ENCODE measurements at places on chromosomes 16 and 17. TPM values are rescaled to one million over a fixed set of nuclear protein-coding genes. Genes with fewer than 3 reads are reported as not detected.

- DNase-seq, result no peak
- H3K27me3 ChIP-seq, result peaks cover 16% of the 10 kb centered on the region
- no peaks in the 10 kb centered on the region for H3K36me3 ChIP-seq
- no peak overlapping the region for H3K27ac ChIP-seq
- no peak overlapping the region for H3K4me3 ChIP-seq
Measured at GRCh38 chr16:55735120-55735781, 79.5 kb downstream of the SLC6A2 start.

GRCh38 chr16:69318177-69318910 lies 7.2 kb downstream of the VPS4A start:
- H3K4me1 ChIP-seq, result peaks cover 6% of the 10 kb centered on the region
- H3K27me3 ChIP-seq, result no peaks in the 10 kb centered on the region
- DNase-seq, result no peak
- H3K36me3 ChIP-seq, result peaks cover 26% of the 10 kb centered on the region

DNA sequence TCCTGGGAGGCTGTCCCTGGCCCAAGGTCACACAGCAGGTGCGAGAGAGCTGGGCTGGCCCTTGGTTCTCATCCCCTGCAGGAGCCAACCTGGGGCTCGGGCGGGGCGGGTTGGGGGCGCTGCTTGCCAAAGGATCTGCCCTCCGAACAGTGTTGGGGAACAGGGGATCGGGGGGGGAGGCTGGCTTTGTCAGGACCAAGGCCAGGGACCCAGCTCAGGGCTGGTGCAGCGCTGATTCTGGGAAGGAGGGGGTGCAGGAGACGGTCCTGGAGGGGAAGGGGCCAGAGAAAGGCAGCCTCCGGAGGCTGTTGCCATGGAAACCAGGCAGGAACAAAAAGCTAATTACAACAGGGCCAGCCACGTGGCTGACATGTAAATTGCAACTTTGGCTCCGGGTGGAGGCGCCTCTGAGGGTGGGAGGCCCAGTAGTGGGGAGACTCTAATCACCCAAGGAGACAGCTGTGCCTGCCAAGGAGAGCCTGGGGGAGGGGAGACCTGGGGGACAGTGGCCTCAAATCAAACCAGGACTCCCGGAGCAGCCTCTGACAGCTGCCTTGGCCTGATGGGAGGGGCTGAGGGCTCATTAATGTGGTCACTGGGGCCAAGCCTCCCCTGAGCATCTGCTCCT lies 1.3 kb downstream of the TUBB3 start:
- peaks cover 26% of the 10 kb centered on the region for H3K4me1 ChIP-seq
- peaks cover 70% of the 10 kb centered on the region for H3K27me3 ChIP-seq
- no peaks in the 10 kb centered on the region for H3K36me3 ChIP-seq
- H3K4me3 ChIP-seq, result no peak overlapping the region
- no peak for DNase-seq
- no peak overlapping the region for H3K27ac ChIP-seq

- H3K36me3 ChIP-seq, result peaks cover 5% of the 10 kb centered on the region
- H3K27ac ChIP-seq, result no peak overlapping the region
Measured at GRCh38 chr17:14886200-14886739, 378.9 kb downstream of the PMP22 start.

KRT27 gene
- not detected for total RNA-seq

GRCh38 chr17:4199818-4200402 lies 56.9 kb downstream of the CYB5D2 start:
- peak; percentile 27 for DNase-seq
- no peak overlapping the region for H3K4me3 ChIP-seq
- no peaks in the 10 kb centered on the region for H3K27me3 ChIP-seq
- peaks cover 6% of the 10 kb centered on the region for H3K4me1 ChIP-seq

DNA sequence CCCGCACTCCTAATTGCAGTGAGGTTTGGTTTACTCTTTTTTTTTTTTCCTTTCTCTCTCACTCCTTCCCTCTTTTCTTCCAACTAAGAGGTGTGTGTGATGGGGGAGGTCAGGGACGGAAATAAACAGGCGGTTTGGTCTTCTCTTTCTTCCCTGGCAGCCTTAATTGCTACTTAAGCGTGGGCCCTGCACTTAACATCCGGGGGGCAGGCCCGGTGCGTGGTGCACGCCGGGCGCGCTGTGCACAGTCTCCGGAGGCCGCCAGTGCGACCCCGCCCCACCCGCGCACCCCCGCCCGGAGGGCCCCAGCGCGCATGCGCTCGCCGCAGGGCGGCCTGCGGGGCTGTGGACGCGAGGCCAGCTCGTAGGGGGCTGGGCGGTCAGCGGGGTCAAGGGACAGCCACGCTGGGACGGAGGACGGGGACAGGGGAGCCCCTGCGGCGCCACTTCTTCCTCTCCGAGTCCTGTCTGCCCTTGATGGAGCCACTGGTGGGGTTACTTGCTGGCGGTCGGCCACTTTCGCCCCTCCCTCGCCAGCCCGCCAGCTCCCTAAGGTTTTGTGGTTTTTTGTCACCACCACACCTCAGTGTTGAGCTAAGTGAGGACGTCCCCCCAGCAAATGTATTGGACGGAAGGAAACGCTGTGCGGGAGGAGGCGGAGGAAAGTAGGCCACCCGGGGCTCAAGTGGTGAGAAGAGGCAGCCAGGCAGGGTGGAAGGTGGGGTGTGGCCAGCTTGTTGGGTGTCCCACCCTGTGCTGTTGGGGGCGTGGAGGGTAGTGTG lies 120.9 kb downstream of the MRM1 start:
- peak overlapping the region; percentile 83 for H3K4me3 ChIP-seq
- peak overlapping the region; percentile 98 for H3K27ac ChIP-seq
- H3K4me1 ChIP-seq, result peaks cover 41% of the 10 kb centered on the region
- H3K36me3 ChIP-seq, result no peaks in the 10 kb centered on the region
- H3K27me3 ChIP-seq, result no peaks in the 10 kb centered on the region

DNA sequence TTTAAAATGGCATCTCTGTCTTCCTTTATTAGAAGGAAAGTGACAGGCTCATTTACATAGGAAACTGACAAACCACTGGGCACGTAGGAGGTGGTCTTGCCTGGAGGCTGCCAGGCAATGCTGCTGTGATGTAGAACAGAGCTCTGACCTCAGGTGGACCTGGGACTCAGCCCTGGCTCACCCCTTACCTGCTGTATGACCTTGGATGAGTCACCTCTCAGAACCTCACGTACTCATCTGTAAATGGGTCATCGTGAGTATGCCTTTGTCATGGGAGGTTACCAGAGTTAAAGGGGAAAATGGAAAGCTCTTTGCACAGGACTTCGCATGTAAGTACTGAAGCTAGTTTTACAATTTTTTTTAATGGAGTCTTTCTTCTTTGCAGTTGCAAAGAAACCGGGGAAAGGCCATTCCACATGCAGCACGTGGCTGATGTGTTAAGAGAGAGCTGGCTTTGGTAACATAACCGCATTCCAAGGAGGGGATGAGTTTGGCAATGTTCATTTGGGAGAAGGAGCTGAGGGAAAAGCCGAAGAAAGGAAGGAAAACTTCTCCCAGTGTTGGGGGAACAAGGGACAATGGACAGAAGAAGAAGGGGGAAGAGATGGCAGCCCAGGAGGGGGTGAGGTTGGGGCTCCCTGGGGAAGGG lies 37.4 kb upstream of the LONP2 start:
- H3K4me3 ChIP-seq, result no peak overlapping the region
- H3K36me3 ChIP-seq, result no peaks in the 10 kb centered on the region
- H3K27ac ChIP-seq, result no peak overlapping the region
- peaks cover 13% of the 10 kb centered on the region for H3K27me3 ChIP-seq
- no peaks in the 10 kb centered on the region for H3K4me1 ChIP-seq
- no peak for DNase-seq

GRCh38 chr16:55328611-55329569 lies 4.9 kb downstream of the IRX6 start:
- H3K27me3 ChIP-seq, result peaks cover 86% of the 10 kb centered on the region
- H3K4me3 ChIP-seq, result no peak overlapping the region
- DNase-seq, result no peak

DNA sequence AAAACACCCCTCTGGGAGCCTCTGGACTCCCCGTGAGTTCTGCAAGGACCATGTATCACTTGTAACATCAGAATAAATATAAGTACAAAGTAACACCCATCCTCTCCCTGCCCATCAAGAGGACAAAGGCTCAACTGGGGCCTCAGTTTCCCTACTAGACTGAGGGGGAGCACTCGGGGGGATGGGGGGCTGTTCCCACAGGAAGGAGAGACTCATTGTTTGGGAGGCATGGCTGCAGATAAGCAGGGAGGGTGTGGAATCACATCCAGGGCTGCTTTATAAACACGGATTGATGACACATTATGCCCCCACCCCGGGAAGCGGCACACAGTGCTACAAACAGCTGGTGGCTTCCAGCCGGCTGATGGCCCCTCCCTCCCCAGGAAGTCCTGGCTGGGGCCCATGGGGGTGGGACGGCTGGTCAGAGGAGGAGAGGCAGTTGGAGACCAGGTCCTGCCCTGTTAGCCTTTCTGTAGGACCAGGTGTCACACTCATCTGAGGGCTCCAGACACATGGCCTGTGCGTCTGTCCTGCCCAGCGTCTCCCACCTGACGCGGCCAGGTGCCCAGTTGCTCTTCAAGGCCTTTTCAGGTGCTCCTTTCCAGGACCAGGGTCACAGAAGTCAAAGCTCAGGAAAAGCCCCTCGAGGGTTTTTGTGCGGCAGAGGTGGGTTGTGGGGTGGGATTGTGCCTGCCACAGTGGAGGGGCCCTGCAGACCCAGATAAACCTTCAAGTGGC lies 1.3 kb upstream of the MPG start:
- peaks cover 26% of the 10 kb centered on the region for H3K4me1 ChIP-seq
- H3K27ac ChIP-seq, result no peak overlapping the region
- H3K27me3 ChIP-seq, result peaks cover 25% of the 10 kb centered on the region
- DNase-seq, result peak; percentile 26
- H3K4me3 ChIP-seq, result peak overlapping the region; percentile 78

DLX3 gene
- 0.16 TPM for total RNA-seq

DNA sequence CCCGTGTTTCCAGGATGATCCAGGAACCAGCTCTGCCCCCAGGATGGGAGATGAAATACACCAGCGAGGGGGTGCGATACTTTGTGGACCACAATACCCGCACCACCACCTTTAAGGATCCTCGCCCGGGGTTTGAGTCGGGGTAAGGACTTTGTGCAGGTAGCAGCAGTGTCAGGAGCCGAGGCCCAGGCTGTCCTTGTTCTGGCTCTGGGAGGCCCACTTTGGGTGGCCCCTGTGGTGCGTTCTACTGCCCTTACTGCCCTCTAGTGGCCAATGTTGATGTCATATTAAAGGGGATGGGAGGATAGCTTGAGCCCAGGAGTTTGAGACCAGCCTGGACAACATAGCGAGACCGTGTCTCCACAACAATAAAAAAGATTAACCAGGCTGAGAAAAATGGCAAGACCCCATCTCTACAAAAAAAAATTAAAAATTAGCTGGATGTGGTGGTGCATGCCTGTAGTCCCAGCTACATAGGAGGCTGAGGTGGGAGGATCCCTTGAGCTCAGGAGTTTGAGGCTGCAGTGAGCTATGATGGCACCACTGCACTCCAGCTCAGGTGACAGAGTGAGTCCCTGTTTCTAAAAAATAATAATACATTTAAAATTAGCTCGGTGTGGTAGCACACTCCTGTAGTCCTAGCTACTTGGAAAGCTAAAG lies 20.9 kb upstream of the CLEC18A start:
- H3K4me3 ChIP-seq, result no peak overlapping the region
- H3K4me1 ChIP-seq, result no peaks in the 10 kb centered on the region
- DNase-seq, result peak; percentile 28
- no peaks in the 10 kb centered on the region for H3K27me3 ChIP-seq

- no peaks in the 10 kb centered on the region for H3K4me1 ChIP-seq
- peaks cover 23% of the 10 kb centered on the region for H3K27me3 ChIP-seq
- no peak overlapping the region for H3K4me3 ChIP-seq
- no peaks in the 10 kb centered on the region for H3K36me3 ChIP-seq
- no peak for DNase-seq
Measured at GRCh38 chr16:74033441-74033995, 263.1 kb upstream of the PSMD7 start.

C1QTNF8 gene
- total RNA-seq, result not detected

KLHL10 gene
- 0.19 TPM for total RNA-seq

DNA sequence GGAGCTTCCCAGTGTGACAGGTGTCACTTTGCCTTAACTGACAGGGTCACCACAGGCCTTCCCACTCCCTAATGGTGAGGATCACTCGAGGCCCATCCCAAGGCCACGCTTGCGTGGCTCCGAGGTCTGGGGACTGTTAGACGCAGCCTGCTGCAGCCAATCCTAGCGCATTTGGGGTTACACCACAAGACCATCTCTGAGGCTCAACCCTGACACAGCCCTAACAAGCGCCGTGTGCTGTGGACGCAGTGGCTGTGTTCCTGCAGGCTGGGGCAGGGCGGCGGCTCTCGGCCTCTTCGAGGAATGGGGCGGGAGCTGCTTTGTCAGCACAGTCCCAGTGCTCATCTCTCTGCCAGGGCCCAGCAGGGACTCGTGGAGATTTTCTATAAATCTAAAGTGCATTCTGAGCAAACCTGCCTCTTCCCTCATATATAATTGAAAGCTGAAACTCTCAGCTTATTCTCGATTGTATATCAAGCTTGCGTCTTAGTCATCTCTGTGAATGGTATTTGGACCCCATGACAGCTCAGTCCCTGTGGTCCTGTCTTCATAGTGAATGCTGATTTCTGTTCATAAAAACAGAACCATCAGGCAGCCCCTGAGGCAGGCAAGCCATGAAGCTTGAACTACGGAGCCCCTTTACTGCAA lies 65.8 kb upstream of the CHMP6 start:
- no peaks in the 10 kb centered on the region for H3K27me3 ChIP-seq
- DNase-seq, result no peak
- H3K27ac ChIP-seq, result no peak overlapping the region
- no peak overlapping the region for H3K4me3 ChIP-seq
- H3K4me1 ChIP-seq, result no peaks in the 10 kb centered on the region

DNA sequence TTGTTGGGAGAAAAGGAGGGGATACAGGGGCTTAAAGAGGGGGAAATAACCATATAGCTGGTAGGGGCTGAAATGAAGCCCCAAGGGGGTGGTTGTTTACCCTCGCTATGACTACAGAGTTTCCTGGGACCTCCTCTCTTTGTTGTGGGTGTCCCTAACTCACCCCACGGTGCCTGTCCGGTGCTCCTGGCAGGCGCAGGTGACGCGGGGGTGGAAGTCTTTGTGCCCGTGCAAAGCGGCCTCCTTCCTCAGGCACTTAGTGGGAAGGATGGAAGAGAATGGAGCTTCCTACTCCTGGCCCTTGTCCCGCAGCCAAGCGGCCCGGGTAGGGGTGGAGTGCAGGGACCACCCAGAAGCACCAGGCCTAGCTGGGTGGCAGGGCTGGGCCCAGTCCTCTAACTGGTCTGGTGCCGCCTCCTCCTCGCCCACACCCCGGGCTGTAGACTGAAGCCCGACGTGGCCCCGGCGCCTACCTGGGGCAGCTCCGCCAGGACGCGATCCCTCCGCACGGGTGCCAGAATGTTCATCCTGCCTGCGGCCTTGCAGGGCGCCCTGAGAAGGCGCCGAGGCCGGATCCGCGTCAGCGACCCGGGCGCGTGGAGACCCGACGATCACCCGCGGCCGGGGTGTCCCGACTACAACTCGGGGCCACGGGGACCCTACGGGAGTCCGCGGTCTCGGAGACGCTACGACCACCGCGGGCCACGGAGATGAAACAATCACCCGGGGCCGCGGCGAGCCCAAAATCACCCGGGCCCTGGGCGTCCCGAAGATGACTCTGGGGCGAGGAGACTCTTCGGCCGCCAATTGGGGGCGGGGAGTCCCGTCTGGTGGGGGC lies 709 bp downstream of the RAB34 start:
- no peak for DNase-seq
- peaks cover 45% of the 10 kb centered on the region for H3K27me3 ChIP-seq
- H3K4me1 ChIP-seq, result peaks cover 17% of the 10 kb centered on the region
- H3K36me3 ChIP-seq, result peaks cover 22% of the 10 kb centered on the region

ST6GALNAC1 gene
- total RNA-seq, result not detected

- H3K4me3 ChIP-seq, result no peak overlapping the region
- H3K36me3 ChIP-seq, result peaks cover 27% of the 10 kb centered on the region
- no peak for DNase-seq
- peak overlapping the region; percentile 68 for H3K27ac ChIP-seq
- H3K27me3 ChIP-seq, result no peaks in the 10 kb centered on the region
Measured at GRCh38 chr16:29154676-29155121, 169.8 kb downstream of the LAT start.

GRAP gene
- 14.8 TPM for total RNA-seq

Measured in activated naive CD8-positive, alpha-beta T cell treated with anti-CD3 and anti-CD28 coated beads for 36 hours (primary cell).